Nucleus accumbens (tissue), 56 donors: ENCODE measurements at places on chromosomes 6 and 20.
A peak's percentile ranks its signal among the peaks of the same experiment; 100 is the strongest.

- no peak for DNase-seq
Observed at GRCh38 chr20:9215539-9215938, 146.7 kb downstream of the PLCB4 start.

GRCh38 chr20:11891776-11892545, 25.7 kb upstream of the BTBD3 start:
- peak; percentile 41 for DNase-seq

- no peak for DNase-seq
Observed at GRCh38 chr6:4610256-4610655, 165.9 kb upstream of the CDYL start.

DNA sequence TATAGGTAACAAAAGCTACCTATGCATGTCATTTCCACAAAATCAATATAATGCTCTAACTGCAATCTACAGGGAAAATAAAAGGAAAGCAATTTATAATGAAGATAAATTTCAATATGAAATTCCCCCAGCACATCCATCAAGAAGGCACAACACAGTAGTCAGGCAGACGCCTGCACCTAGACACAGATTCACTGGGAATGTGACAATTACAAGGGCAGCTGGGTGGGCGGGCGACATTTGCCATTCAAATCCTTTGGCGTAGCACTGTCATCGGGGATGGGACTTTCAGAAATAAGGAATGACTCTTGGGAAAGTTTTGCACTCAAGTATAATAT, 60.4 kb downstream of the SULF2 start:
- DNase-seq, result no peak

GRCh38 chr6:31730631-31731086, 1.6 kb upstream of the DDAH2 start:
- DNase-seq, result no peak

GRCh38 chr6:138405816-138406413, 1.9 kb downstream of the HEBP2 start:
- DNase-seq, result no peak

- no peak for DNase-seq
Observed at GRCh38 chr6:143034689-143035334, 25.9 kb upstream of the AIG1 start.

DNA sequence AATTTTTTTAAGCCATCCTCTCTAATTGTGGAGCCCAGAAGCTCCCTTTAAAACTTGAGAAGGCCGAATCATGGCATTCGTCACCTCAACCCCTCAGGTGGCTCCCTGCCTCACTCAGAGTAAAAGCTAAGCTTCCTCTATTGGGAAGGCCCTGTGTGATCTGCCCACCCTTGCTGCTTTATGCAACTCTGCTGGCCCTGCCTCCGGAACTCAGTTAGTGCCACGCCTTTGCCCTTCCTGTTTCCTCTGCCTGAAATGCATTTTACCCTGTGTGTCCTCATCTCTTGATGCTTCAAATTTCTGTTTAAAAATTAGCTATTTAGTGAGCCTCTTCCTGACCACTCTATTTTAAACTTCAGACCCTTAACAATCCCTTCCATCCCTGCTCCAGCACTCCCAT, 5.7 kb downstream of the PACRG start:
- DNase-seq, result no peak

GRCh38 chr6:129852257-129852858, 8.8 kb downstream of the TMEM244 start:
- DNase-seq, result no peak

DNA sequence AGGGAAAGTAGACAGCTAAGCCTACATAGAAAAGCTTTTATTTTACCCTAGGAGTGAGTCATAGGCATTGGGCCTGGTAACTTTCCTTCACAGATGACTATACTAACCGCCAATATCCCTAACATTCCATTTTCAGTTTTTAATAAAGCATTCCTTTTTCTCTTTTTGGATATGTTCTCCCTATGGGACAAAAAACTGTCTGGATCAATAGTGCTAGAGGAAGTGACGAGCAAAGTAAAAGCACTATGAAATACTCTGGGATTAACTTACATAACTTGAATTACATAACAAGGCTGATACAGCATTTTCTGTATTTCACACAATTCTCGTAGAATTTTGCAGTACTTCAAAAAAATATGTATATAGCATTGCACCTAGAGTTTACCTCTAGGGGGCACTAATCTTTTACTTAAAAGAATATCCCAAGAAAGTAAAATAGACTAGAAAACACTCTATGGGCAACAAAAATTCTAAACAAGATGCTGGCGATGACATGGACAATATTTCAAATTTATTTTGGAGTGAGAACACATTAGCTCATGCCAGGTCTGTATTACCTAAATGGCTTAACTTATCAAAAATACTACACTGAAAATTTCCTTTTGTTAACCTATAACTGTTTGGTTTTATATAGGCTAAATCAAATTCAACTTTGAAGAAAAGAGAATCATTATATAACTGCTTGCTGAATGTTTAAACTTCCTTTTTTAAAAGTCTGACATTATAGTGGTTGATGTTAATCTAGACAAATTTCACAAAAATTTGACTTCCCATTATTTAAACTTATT, 66.3 kb upstream of the DST start:
- DNase-seq, result no peak

GRCh38 chr6:74632196-74632875, 573.5 kb downstream of the COL12A1 start:
- DNase-seq, result no peak

DNA sequence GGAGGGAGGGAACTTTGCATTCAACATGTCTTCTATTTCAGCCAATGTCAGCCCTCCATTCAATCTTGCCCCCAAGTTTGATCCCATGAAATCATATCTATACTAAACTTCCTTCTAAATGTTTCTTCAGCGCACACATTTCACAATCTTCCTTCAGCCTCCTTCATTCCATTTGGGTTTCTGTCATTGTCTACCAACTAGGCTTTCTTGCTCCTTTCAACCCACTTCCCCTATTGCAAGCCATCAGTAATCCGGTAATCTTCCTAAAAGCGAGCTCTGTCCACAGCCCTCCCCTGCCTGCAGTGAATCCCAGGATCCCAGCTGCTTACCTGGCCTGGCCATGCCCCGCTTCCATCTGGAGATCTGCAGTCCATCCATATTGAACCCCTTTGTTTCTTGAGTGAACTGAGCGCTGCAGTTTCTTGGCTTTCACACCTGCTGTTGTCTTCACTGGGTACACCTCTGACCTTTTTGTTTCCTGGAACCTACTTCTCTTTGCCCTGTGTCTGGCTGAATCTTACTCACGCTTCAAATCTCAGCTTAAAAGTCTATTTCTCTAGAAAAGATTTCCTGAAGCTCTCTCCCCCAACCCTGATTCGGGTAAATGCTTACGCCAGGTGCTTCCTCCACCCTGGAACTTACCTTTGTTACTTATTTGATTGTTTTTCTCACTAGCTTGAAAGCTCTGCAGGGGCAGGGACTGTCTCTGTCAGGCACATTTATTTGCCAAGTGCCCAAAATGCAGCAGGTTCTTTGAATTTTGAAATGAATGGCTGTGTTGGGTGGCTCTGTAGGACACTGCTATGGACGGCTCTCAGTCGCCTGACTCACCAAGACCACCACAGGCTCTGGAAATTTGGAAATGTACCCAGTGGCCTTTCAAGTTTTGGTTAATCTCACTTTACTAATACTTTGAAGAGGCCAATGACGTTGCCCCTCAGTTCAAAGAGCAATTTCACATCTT, 50.3 kb downstream of the ADTRP start:
- no peak for DNase-seq

- DNase-seq, result no peak
Observed at GRCh38 chr6:43125119-43125518, 46.0 kb upstream of the SRF start.

- DNase-seq, result no peak
Observed at GRCh38 chr6:67606906-67607828, 1027.9 kb upstream of the ADGRB3 start.

DNA sequence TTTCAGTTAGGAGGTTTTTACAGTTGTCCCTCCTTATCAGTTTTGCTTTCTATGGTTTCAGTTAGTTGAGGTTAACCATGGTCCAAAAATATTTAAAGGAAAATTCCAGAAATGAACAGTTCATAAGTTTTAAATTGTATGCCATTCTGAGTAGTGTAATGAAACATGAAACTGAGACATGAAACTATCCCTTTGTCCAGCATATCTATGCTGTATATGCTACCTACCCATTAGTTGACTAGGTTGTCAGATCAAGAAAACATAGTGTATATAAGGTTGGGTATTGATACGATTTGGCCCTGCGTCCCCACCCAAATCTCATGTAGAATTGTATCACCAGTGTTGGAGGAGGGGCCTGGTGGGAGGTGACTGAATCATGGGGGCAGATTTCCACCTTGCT, 39.1 kb downstream of the VGLL2 start:
- DNase-seq, result no peak

DNA sequence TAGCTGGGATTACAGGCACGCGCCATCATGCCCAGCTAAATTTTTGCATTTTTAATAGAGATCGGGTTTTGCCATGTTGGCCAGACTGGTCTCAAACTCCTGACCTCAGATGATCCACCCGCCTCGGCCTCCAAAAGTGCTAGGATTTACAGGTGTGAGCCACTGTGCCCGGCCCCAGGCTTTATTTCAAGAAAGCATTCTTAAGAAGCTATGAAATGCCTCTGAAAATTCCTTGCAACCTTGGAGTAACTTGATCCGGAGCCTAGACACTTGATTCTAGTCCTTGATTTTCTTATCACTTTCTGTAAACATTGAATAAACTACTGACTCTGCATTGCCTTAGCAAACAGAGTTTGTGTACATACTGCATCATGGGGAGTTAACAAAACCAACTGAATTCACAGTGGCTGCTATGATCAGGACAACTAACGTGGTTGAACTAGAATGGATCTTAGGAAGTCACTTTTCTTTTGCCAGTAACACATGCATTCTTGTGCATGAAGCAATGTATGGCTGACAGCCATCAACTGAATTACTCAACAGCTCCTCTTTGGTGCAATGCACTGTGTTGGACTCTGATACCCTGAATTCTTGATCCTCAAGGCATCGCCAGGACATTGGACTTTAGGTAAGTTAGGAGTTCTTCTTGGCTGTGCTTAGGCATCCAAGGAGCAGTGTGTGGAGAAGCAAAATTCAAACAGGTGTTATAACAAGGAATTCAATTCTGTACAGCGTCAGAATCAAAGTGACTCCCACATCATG, 102.8 kb upstream of the TMEM170B start:
- no peak for DNase-seq

- no peak for DNase-seq
Observed at GRCh38 chr6:118875672-118876071, 18.3 kb upstream of the ASF1A start.

GRCh38 chr20:12591949-12592470, 416.8 kb upstream of the SPTLC3 start:
- DNase-seq, result no peak

GRCh38 chr6:124792386-124792785, 169.9 kb upstream of the RNF217 start:
- no peak for DNase-seq

DNA sequence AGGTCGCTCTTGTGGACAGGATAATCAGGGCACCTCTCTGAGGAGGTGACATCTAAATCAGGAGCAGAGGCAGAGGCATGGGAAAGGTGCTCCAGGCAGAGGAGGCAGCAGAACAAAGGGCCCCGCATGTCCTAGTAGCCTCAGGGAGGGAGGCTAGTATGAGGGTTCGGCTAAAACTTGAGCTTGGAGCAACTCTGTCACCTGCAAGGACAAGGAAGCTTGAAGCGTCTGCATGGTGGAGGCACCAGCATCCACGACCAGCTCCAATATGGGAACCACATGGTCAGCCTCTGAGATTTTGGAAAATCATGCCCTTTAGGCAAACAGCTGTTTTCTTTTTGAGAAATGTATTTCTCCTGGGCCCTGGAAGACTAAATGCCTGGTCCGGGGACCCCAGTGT, 13.0 kb upstream of the MPC1 start:
- no peak for DNase-seq

- DNase-seq, result no peak
Observed at GRCh38 chr6:134070271-134070670, 17.8 kb upstream of the SLC2A12 start.

DNA sequence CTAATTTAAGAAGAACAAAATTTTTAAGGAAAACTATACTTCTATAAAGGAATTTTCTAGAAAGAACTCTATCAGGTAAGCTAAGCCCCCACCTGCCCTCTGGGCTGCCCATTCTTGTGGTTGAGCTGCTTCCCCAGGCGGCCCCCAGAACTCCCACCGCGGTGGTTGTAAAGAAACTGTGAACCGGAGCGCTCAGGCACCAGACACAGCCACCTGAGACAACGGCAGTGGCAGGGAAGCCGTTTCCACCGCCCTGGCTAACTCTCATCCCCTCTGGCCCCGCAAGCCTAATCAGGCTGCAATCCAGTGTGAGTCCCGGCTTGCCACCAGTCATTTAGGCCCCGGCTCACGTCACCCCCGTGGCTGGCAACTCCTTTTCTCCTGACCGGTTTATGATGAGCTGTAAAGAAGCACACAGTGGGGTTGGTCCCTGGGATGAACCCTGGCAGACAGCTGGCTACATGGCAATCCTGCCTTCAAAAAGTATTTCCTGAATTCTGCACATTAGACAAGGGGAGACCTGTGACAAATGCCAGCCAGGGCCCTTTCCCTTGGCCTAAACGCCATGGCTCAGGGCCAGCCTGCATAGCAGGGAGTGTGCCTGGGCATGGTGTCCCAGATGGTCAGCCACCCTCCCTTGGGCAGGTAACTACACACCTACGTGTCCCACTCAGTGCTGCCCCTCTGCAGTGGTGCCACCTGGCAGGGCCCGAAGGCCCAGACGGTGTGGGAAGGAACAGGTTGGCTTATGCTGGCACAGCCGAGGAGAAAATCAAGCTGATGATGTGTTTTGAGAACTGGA, 63.8 kb upstream of the GPR31 start:
- no peak for DNase-seq

GRCh38 chr6:137799950-137800568, 67.0 kb upstream of the TNFAIP3 start:
- no peak for DNase-seq
